Fibroblast of lung (primary cell): ENCODE measurements at places on chromosomes 12 and 14. TPM values are rescaled to one million over a fixed set of nuclear protein-coding genes. Genes with fewer than 3 reads are reported as not detected.

- no peak for DNase-seq
- H3K4me1 ChIP-seq: peaks cover 3% of the 10 kb centered on the region
- H3K27ac ChIP-seq: no peak overlapping the region
- H3K36me3 ChIP-seq: no peaks in the 10 kb centered on the region
Measured at GRCh38 chr12:62190689-62191490, 69.3 kb upstream of the USP15 start.

GRCh38 chr12:24396224-24396623 lies 446.8 kb upstream of the SOX5 start:
- no peaks in the 10 kb centered on the region for H3K27me3 ChIP-seq
- no peaks in the 10 kb centered on the region for H3K4me1 ChIP-seq
- no peaks in the 10 kb centered on the region for H3K36me3 ChIP-seq
- H3K27ac ChIP-seq: no peak overlapping the region

GRCh38 chr12:67501362-67501761 lies 147.2 kb upstream of the DYRK2 start:
- no peaks in the 10 kb centered on the region for H3K36me3 ChIP-seq
- no peaks in the 10 kb centered on the region for H3K27me3 ChIP-seq
- no peak overlapping the region for H3K27ac ChIP-seq
- H3K4me3 ChIP-seq: no peak overlapping the region
- no peak for DNase-seq

GRCh38 chr14:73870525-73871235 lies 16.0 kb upstream of the ZNF410 start:
- DNase-seq: no peak
- no peaks in the 10 kb centered on the region for H3K4me1 ChIP-seq
- no peak overlapping the region for H3K4me3 ChIP-seq
- H3K36me3 ChIP-seq: no peaks in the 10 kb centered on the region

GRCh38 chr12:117363056-117363662 lies 1.7 kb upstream of the NOS1 start:
- no peak overlapping the region for H3K4me3 ChIP-seq
- H3K36me3 ChIP-seq: no peaks in the 10 kb centered on the region
- no peak overlapping the region for H3K27ac ChIP-seq
- no peaks in the 10 kb centered on the region for H3K4me1 ChIP-seq
- DNase-seq: no peak
- H3K27me3 ChIP-seq: peaks cover 3% of the 10 kb centered on the region

DNAJC22 gene
- total RNA-seq: 4.6 and 4.8 TPM in 2 replicates

DNA sequence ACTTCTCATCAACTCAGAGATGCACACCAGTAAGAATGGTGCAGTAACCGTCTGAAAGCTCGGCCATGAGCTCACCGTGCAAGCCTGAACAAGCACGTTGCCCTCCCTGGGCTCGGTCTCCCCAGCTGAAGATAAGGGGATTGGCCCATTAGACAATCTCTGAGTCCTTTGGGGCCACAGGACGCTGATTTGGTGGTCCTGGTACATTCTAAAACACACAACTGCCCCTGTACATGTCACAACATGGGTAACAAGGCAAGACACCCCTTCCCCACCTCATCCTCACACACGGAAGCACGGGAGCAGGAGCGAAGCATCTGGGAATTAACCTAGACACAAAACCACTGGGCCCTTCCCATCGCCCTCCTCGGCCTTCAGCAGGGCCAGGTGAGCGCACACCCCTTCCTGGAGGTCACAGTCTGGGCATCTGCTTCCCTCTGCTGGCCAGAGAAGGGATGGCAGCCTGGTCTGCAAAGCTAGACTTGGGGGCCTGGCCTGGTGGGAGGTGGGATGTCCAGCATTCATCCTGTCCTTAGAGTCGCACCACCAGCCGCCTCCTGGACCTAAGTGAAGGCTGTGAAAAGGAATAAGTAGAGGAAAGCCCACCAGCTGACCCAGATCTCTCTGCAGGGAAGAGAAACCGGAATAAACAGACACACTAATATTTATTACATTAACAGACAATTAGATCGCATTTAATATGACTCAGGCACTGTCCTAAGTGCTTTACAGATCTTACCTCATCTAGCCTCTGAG lies 18.9 kb upstream of the SMUG1 start:
- H3K27ac ChIP-seq: no peak overlapping the region
- no peaks in the 10 kb centered on the region for H3K4me1 ChIP-seq
- H3K4me3 ChIP-seq: no peak overlapping the region
- peak; percentile 43 for DNase-seq
- H3K36me3 ChIP-seq: no peaks in the 10 kb centered on the region
- H3K27me3 ChIP-seq: peaks cover 28% of the 10 kb centered on the region

GRCh38 chr14:32449648-32450047 lies 120.5 kb downstream of the AKAP6 start:
- DNase-seq: no peak
- no peaks in the 10 kb centered on the region for H3K36me3 ChIP-seq
- H3K4me3 ChIP-seq: no peak overlapping the region
- H3K4me1 ChIP-seq: no peaks in the 10 kb centered on the region

DNA sequence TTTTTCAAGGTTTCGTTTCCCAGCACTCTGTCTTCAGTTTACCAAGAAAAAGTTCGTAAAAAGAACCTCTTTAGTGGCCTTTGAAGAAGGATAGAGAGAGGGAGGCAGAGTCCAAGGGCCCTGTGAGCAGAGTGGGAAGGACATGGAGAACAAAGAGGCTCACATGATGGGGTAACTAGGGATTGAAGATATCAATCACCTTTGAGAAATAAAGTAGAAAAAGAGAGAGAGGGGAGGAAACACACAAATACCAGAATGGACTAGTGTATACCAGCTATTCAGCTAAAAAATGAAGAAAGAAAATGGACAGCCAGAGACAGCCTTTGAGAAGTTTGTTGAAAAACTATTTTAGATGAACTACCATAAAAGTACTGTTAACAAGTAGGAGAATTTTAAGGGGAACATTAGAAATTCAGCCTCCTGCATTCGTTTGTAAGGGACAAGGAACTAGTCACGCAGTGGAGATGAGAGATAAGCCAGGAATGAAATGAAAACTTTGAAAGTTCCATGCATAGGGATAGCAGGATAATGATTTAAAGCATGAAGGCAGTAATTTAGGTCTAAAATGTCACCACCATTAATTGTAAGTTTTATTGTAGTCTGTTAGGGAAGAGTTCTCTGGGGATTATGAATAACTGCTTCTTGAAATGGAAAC lies 82.1 kb downstream of the SPTSSA start:
- peak; percentile 17 for DNase-seq
- H3K4me3 ChIP-seq: no peak overlapping the region
- no peaks in the 10 kb centered on the region for H3K27me3 ChIP-seq
- no peaks in the 10 kb centered on the region for H3K36me3 ChIP-seq
- H3K27ac ChIP-seq: no peak overlapping the region

DNA sequence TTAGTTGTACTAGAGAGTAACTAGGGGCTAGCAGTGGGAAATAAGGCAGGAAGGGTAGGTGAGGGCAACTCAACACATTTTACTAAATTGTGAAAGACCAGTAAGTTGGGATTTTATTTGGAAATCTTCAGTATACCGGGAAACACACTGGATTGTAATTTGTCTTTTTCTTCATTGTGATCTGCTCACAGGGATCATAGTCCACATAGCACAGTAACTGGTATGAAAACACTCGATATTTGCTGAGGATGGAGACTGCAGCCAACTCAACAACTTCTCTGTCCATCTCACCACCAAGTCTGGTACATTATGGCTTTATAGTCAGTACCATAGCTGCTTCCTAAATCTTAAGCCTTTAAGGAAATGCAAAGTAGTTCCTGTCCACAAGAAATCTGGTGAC lies 2.5 kb downstream of the SLIRP start:
- H3K4me1 ChIP-seq: peaks cover 3% of the 10 kb centered on the region
- DNase-seq: no peak
- no peak overlapping the region for H3K27ac ChIP-seq
- no peak overlapping the region for H3K4me3 ChIP-seq
- peaks cover 5% of the 10 kb centered on the region for H3K36me3 ChIP-seq
- no peaks in the 10 kb centered on the region for H3K27me3 ChIP-seq

TGM1 gene
- total RNA-seq: 0.51 and 0.83 TPM in 2 replicates

- no peak overlapping the region for H3K27ac ChIP-seq
- H3K4me3 ChIP-seq: no peak overlapping the region
- no peak for DNase-seq
- no peaks in the 10 kb centered on the region for H3K4me1 ChIP-seq
- H3K36me3 ChIP-seq: no peaks in the 10 kb centered on the region
Measured at GRCh38 chr12:115421796-115422709, 738.1 kb upstream of the TBX3 start.

DNA sequence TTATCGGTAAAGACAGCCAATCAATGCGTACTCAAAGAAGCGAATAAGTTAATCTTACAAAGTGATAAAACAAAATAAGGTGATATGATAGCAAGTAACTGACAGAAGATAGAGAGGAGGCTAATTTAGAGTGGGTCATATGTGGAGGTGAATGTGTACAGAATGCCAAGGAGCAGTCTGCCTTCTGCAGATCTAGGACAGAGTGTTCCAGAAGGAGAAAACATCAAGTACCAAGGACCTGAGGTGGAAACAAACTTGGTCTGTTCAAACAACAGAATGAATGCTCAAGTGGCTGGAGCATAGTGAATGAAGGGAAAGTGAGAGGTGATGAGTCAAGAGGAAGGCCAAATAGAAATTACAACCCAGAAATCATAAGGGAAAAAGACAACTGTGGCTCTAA lies 170.3 kb upstream of the BMP4 start:
- no peak overlapping the region for H3K4me3 ChIP-seq
- H3K4me1 ChIP-seq: no peaks in the 10 kb centered on the region
- no peaks in the 10 kb centered on the region for H3K27me3 ChIP-seq
- H3K27ac ChIP-seq: no peak overlapping the region
- DNase-seq: no peak
